ENCODE measurements at places on chromosomes 6 and 20.

- no peak for DNase-seq
Measured at GRCh38 chr6:147704691-147705090, 196.2 kb downstream of the SAMD5 start.

DNA sequence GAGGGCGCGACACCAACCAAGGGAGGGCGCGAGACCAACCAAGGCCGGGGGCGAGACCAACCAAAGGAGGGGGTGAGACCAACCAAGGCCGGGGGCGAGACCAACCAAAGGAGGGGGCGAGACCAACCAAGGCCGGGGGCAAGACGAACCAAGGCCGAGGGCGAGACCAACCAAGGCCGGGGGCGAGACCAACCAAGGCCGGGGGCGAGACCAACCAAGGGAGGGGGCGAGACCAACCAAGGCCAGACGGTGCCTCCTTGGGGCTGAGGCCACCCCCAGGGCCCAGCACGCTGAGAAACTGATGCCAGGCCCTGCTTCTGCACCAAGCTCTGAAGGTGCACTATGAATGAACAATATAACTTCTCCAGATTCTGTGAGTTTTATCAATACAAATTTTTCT, 87.2 kb downstream of the TAF4 start:
- no peak for DNase-seq

GRCh38 chr20:45341579-45341938, 6.7 kb downstream of the SDC4 start:
- no peak for DNase-seq

DNA sequence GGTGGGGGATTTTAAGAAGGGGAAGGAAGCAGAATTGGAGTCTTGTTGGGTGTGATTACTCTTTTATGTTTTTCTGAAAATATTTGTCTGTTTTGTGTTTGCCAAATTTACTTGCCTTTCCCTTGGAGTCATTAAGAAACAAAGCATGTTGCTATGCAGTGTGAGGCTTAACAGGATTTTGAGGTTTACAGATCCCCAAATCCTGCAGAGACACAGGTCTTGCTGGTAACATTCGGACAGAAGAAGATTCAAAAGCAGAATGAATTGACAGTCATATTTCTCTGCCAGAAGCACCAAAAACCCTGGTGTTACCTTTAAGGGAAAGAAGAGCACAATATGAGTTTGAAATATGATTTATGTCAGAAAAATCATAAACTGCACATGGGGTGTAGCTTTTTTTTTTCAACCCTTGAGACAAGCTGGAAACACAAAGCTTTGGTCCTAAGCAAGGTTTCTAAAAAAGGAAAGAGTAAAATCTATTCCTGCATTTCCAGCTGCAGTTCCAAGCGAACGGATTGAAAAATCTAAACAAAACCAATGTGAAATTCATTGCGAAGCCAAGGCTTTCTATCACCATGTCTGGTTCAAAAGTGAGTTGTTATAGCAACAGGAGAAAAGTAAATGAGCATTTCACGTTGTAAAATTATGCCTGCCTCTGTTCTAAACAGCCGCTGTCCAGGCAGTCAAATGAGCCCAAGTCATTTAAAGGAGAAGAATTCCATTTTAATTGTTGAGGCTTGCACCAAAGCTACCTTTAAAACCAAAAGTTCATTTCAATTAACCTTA, 358.9 kb upstream of the SASH1 start:
- DNase-seq: no peak

DNA sequence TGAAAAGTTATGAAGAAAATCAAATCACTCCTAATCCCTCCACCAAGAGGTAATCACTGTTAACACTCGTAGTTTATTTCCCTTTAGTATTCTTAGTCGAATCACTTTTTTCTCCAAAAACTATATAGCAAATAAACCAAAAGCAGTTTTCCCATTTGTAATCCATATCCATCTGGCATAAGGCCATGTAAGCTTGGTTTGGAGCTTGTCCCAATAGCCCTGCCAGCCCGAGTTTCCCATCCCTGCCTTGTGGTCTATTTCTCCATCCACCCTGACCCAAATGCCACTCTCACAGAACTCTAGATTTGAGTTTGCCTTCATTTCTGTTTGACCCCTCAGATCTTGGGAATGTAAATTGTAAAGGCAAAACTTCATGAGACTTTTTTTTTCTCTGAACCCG, 71.8 kb upstream of the DSP start:
- no peak for DNase-seq

- DNase-seq: no peak
Measured at GRCh38 chr6:163728442-163729126, 314.1 kb downstream of the QKI start.

DNA sequence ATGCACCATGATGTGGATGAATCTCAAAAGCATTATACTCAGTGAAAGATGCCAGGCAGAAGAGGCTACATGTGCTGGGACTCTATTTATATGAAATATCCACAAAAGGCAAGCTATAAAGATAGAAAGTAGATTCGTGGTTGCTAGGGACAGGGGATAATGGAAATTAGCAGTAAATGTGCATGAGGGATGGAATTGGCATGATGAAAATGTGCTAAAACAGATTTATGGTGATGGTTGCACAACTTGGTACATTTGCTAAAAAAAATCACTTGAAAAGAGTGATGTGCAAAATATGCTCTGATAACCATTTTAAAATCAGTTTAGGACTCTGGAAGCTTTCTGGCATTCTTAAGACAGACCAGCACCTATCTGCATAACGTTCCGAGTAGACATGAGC, 61.6 kb downstream of the ALDH8A1 start:
- DNase-seq: no peak

GRCh38 chr6:121592261-121592935, 157.0 kb downstream of the GJA1 start:
- no peak for DNase-seq

GRCh38 chr6:47203266-47203937, 106.3 kb downstream of the TNFRSF21 start:
- no peak for DNase-seq

DNA sequence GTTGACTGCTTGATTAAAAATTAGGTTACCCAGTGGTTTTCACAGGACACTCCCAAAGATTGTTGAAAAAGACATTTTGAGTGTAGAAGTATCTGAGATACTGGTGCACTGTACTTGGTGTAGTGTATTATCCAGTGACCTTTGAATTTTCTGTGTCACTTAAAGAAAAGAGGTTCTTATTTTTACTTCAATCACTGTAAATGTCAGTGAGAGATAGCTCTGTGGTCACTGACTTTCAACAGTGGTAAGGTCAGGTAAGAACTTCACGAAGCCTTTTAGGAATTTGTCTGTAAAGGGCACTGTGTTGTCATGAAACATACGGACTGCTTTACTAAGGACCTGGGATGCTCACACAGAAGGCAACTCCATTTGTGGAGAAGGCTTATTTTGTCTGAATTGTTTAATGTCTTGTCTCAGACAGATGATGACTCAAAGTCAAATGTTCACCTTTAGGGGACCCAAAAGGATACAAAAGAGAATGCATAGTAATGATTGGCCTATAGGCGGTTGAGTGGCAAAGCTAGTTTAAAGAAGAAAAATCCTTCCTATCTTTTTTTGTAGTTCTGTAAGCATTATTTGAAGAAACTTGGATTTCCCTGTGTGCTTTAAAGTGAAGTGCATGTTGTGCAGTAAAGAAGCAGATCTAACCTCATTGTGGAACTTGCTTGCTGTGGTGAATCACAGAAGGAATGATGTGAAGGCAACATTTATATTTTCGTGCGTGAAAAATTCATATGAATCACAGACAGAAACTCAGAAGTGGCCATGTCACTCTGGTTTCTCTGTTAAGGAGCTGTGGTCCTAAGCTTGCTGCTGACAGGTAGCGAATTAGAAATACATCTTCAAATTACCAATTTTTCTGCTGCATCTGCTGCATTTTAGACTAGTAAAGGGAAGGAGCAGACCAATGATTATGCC, 47.3 kb downstream of the ZFAND3 start:
- no peak for DNase-seq

GRCh38 chr6:106773522-106773921, 144.1 kb downstream of the QRSL1 start:
- DNase-seq: no peak

DNA sequence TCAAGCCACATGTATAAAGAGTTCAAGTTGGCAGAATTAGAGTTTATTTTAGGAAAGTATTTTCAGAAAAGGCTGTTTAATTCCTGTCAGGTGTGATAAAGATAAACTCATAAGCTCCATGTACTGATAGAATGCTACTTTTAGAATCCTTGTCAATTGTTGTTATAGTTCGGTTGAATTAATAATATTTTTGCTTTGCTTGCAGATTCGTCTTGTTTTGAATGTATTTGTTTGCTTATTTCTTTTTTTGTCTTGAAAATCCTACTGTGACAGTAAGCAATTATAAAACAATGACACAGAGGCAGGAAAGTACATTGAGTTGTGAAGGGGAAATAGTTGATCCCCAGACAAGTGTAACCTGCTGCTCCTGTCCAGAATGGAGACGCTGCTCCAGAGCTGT, 333.9 kb upstream of the PLCB4 start:
- DNase-seq: no peak

DNA sequence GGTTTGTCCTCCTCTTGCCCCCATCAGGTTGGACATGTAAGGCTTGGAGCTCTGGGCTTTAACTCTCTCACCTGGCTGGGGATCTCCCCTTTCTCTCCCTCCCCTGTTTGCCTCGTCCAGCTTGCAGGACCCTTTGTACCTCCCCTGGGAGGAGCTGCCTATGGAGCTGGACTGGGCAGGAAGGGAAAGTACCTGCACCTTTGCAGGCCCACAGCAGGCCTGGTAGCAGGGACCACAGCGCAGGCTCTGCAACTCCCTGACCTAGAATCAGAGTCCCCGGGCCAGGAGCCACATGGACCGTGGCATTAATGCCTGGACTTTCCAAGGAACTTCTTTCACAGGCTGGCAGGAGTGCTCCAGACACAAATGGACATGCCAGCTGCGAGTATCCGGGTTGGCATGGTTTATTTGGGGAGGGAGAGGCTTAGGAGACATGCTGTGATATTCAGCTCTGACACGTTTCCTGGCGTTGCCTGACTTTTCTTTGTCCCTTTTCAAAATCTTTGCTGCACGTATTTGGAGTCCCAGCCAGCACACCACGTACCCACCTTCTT, 268.5 kb upstream of the EXOC2 start:
- DNase-seq: no peak

GRCh38 chr20:37336369-37337207, 9.4 kb upstream of the SRC start:
- DNase-seq: peak; percentile 20

GRCh38 chr20:24605937-24606455, 136.6 kb downstream of the SYNDIG1 start:
- DNase-seq: no peak

GRCh38 chr6:92944132-92944531, 475.2 kb downstream of the EPHA7 start:
- DNase-seq: no peak

- no peak for DNase-seq
Measured at GRCh38 chr6:67287566-67287965, 1347.5 kb upstream of the ADGRB3 start.

DNA sequence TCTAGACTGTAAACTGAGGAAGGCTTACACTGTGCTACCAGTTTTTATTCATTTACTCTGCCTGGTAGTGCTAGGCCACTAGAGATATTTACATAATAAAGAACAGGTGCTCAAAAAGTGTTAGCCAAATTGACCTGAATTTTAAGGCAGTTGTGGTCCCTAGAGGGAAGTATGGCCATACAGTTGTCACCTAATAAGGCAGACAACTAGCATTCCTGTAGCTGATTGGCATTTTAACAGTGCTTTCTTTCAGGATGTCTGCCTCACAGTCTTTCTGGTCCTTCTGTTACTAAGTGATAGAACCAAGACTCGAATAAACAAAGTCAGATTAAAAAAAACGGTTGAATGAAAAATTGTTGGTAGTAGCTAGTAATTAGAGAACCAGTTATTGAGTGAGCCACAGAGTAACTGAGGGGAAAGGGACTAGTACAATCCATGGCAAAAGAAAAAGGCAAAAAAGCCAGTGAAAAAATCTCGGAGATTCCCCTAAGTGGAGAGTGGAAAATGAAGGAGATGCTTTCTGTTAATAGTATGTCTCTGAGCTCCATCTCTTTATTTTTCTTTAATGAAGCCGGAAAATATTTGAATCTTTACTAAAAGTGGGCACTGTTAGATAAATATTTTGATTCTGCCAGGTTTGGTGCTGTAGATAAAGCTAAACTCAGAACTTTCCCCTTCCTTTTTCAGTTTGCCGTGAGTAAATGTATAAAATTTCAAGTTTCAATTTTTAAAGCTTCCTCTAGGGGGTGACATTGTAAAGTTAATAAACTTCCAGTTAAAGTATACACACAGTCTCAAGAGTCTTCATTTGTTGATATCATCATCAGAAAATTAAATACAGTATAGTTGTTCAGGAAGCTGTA, 9.1 kb downstream of the VTA1 start:
- DNase-seq: no peak

DNA sequence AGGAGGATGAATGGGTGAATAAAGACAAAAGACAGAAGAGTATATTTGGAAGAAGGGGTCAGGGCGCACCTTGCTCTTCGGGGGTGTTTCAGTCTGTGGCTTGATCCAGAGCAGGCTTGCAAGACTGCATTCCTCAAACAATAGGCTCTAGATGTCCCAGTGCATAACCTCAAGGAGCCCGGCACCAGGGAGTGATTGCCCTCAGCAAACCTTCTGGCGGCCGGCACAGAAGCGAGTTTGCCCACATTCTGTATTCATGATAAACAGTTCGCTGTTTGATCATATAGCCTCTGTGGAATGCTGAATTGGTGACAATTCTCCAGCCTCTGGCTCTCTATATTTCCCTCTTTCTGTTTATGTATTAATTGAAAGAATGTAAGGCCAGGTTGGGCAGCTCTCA, 29.7 kb upstream of the HLA-DRB5 start:
- no peak for DNase-seq

- DNase-seq: no peak
Measured at GRCh38 chr20:3823881-3824280, 3.5 kb downstream of the AP5S1 start.

GRCh38 chr6:161370880-161371279, 97.0 kb upstream of the AGPAT4 start:
- peak; percentile 41 for DNase-seq

- no peak for DNase-seq
Measured at GRCh38 chr6:2063547-2063946, 181.9 kb downstream of the GMDS start.

DNA sequence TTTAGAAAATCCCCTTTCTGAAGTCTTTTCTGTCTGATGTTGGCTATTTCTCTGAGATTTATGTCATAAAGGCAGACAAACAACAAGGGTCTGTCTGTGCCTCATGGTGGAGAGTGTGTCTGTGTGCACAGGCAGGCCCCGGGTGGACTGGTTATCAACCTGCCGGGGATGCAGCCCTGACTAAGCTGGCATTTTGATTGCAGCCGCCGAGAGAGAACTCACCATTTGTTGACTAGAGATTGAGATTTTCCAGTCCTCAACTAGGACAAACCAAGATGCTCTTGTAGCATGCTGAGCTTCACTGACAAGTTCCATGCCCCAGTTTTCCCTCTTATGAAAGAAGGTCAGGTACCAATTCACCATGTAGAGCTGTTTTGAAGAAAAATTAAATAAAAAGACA, 363.6 kb upstream of the CNR1 start:
- no peak for DNase-seq

- DNase-seq: no peak
Measured at GRCh38 chr6:112504621-112505020, 157.5 kb downstream of the RFPL4B start.

GRCh38 chr6:13203145-13203544, 125.2 kb downstream of the TBC1D7 start:
- no peak for DNase-seq
